Progenitor cell of endocrine pancreas (in vitro differentiated cells): ENCODE measurements at places on chromosomes 3 and 15.

- DNase-seq, result no peak
These were observed 100.4 kb downstream of the LSM3 start for GRCh38 chr3:14278799-14279625.

GRCh38 chr15:57370929-57371328 lies 5.4 kb upstream of the CGNL1 start:
- no peak for DNase-seq

- no peak for DNase-seq
These were observed 58.2 kb upstream of the SEC61A1 start for GRCh38 chr3:127994011-127994410.

DNA sequence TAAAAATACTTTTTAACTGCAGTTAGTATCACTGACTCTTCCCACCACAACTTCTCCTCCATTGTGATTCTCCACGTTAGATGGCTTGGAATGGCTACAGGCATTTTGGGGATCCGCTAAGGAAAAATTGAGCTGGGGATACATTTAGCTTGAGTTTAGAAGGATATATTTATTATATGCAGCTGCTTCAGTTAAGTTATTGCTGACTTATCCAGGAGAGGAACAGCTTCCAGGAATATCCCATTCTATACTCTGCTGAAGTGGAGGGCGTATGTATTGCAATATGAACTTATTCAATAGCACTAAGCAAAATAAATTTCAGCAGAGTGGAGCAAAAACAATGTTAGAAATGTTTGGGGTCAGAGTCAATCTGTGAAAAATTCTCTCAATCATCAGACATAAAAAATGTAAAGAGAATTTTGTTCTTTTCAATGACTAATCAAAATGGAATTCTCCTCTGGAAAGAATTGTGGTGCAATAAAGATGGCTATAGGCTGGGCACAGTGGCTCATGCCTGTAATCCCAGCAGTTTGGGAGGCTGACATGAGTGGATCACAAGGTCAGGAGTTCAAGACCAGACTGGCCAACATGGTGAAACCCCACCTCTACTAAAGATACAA lies 84.7 kb downstream of the NCEH1 start:
- no peak for DNase-seq

GRCh38 chr3:186208296-186208989 lies 99.6 kb upstream of the ETV5 start:
- DNase-seq, result no peak

GRCh38 chr3:99249627-99250026 lies 348.1 kb upstream of the DCBLD2 start:
- DNase-seq, result no peak

- no peak for DNase-seq
These were observed 71.8 kb downstream of the DTWD1 start for GRCh38 chr15:49692514-49693090.

GRCh38 chr3:157282261-157283191 lies 122.6 kb upstream of the CCNL1 start:
- DNase-seq, result no peak

GRCh38 chr3:111936191-111936841 lies 42.5 kb upstream of the ABHD10 start:
- DNase-seq, result no peak
